EH (cell line): ENCODE measurements at places on chromosomes 5 and 9.

GRCh38 chr5:124232515-124232914 is 513.9 kb downstream of the ZNF608 start:
- DNase-seq = no peak

GRCh38 chr9:101399643-101399970 is 956 bp downstream of the ZNF189 start:
- DNase-seq = no peak

GRCh38 chr9:70639853-70640814 is 225.7 kb upstream of the KLF9 start:
- peak; percentile 74 for DNase-seq

DNA sequence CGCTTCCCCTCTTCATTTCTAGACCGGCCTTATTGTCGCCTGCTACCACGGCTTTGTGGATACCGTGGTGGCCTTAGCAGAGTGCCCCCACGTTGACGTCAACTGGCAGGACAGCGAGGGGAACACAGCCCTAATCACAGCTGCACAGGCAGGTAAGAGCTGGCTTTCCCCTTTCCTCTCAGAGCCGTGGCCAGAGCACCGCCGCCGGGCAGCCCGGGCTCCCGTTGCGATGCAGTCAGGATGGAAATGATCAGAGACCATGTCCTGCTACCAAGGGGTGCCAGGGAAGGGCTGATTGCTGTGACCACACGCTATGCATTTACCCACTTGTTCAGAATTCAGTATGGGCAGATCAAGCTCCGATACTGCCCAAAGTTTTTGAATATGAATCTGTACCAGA is 54.4 kb downstream of the ANKRD33B start:
- no peak for DNase-seq

DNA sequence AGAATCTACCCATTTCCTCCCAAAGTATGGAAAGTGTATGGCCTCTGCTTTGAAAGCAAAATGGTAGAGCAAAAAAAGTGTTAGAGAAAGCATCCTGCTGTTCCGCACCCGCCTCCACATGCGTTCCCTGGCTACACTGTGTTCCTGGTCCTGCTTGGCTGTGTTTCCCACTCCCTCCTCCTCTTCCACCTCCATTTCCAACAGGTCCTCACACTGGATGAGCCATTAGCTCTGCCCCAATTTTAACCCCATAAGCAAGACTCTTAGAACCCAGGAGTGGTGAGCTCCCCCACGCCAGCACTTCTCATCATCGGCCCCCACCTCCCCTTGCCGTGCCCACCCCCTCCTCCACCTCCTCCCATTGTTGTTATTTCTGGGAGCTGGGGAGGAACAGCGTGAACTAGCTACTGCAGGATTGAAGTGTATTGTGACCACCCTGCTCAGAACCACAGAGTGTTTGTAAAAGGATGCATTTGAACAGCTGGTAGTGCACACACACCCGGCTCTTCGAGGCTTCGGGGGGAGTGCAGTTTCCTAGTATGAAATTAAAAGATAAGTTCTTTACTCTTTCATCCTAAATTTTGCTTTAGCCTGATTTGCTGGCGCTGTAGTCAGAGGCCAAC is 120.0 kb downstream of the PDZD2 start:
- DNase-seq = no peak

DNA sequence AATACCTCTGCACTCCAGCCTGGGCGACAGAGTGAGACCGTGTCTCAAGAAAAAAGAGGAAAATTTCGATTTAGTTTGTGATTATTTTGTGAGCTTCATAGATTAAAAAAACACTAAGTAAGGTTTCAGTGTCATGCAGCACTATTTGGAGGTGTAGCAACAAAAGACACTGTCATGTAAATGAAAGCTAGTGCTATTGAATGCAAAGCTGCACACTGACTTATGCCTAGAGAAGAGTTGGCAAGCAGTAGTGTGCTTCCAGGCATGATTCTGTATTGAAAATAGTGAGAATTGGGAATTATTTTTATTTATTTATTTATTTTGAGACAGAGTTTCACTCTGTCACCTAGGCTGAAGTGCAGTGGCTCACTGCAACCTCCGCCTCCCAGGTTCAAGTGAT is 34.5 kb downstream of the DDX46 start:
- DNase-seq = no peak

DNA sequence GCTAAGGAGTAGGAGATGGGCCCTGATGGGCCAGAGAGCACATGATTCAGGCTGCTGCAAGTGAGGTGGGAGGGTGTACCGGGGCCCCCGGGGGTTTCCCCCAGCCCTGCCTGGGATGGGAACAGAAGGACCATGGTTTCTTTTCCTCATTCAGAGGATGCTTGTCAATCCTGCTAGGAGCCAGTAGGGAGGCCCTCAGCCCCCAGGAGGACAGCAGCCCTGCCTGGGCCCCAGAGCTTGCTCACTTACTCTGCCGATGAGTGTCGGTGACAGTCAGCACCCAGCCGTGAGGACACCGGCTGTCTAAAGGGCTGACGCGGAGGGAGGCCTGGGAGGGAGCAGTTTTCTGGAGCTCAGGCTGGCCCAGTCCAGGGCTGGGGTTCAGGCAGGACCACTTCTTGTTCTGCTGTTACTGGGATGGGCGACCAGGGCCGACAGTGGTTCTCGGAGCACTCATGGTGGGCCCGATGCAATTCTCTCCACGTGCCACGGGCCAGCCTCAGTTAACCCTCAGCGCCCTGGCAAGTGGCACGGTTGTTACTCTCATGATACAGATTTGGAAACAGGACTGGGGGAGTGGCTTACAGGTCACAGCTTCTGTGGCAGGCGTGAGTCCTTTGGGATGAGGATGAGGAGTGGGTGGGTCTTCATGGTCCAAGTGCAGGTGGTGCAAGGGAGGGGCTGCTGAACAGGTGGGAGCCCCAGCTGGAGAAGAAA is 1.8 kb downstream of the ARRDC1 start:
- DNase-seq = peak; percentile 54

DNA sequence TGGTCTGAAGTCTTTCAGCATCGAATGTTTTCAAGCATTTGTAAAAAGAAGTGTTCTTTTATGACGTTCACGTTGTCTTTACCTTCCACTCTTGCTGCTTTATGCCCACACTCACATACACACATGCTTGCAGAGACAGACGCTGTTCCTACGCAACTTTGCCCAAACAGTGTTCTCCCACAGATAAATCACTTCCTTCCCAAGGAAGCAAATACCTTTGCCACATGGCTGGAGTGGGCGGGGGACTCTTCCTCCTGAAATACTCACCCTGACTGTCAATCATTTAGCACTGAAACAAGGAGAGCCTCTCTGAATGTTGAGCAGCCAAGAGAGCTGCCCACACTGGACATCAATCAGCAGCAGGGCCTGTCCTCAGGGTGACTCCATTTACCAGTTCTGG is 22.4 kb upstream of the ASTN2 start:
- DNase-seq = no peak

DNA sequence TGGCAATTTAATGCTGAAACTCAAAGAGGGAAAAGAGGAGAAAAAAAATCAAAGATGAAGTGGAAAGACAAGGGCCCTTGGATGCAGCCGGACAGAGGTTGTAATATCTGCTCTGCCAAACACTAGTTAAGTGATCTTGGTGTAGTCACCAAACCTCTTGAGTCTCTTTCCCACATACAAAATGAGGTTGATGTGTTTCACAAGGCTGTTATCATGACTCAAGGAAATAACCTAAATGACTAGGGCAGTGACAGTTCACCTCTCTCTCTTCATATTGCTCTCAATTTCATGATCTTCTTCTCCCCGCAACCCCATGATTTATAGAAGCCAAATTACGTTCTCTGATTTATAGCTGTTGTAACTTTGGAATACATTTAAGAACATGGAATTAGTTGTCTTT is 44.9 kb downstream of the PIK3R1 start:
- DNase-seq = no peak

DNA sequence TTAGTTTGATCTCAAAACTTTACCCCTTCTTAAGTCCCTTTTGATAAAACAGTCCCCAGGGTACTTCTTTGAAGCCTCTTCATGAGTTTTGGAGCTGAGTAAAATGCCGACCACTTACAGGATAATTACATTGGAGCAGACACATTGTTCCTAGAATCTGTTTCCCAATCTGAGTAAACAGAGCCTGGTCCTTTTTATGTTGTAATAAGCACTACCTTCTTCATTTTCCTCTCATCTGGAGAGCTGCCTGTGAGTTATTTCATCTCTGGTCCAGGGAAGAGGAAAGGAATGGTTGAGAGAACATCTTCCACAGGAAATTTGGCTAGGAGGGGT is 26.3 kb upstream of the GALNT10 start:
- no peak for DNase-seq

GRCh38 chr5:10352430-10353240 is 860 bp upstream of the MARCHF6 start:
- DNase-seq = peak; percentile 57

DNA sequence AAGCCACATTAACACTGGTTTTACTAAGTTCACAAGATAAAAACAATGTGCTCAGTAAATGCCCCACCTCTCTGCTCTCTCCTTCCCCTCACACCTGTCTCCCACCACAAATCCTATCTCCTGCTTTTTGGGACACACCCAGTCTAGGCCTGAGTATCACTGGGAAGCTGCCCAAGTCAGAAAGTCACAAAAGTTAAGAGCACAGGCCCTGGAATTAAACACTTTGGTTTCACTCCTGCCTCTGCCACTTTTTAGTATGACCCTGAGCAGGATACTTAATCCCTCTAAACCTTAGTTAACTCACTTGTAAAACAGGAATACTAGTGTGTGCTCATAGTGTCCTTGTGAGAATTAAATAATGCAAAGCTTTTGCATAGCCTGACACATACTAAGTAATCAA is 11.3 kb downstream of the C5 start:
- DNase-seq = no peak

DNA sequence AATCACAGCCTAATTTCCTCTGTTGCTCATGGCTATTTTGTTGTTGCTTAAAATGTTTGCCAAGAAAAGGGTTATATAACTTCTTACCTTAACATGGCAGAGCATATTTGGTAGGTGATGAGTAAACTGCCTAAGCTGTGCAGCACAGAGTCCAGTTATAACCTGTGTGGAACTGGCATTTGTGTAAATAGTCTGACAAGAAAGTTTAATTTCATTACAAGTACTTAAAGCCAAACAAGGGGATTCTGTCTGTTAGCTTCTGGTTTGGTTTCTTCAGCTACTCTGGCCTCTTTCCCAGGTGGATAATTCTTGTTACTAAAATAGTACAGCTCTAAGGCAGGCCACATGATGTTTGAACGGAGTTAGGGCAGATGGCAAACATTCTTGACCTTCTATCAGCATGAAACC is 72.2 kb downstream of the PTCD2 start:
- DNase-seq = peak; percentile 59

- peak; percentile 88 for DNase-seq
Measured at GRCh38 chr9:69122549-69123141, 51.4 kb upstream of the TJP2 start.

DNA sequence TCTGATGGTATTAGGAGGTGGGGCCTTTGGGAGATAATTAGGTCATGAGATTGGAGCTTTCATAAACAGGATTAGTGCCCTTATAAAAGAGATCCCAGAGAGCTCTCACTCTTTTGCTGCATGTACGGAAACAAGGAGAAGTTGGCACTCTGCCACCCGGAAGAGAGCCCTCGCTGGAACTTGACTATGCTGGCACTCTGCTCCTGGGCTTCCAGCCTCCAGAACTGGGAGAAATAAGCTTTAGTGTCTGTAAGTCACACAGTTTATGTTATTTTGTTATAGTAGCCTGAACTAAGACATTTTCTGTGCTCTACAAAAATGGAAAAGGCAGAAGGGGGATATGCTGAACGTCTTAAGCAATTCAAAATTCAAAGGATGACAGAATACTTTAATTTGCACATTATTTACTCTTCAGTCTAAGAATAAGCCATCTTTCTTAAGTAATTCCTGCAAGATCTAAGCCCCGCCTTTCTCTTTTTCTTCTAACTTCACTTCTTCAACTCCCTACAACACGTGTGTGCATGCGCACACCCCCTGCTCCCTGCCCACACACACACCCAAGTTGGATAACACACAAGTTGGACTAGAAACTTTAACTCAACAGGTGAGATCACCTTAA is 17.3 kb downstream of the NFIB start:
- no peak for DNase-seq

- DNase-seq = peak; percentile 16
Measured at GRCh38 chr5:155004138-155004744, 9.3 kb upstream of the KIF4B start.

GRCh38 chr9:35432076-35432475 is 57.8 kb upstream of the RUSC2 start:
- no peak for DNase-seq

- DNase-seq = peak; percentile 8
Measured at GRCh38 chr5:44952376-44952775, 143.6 kb downstream of the MRPS30 start.

DNA sequence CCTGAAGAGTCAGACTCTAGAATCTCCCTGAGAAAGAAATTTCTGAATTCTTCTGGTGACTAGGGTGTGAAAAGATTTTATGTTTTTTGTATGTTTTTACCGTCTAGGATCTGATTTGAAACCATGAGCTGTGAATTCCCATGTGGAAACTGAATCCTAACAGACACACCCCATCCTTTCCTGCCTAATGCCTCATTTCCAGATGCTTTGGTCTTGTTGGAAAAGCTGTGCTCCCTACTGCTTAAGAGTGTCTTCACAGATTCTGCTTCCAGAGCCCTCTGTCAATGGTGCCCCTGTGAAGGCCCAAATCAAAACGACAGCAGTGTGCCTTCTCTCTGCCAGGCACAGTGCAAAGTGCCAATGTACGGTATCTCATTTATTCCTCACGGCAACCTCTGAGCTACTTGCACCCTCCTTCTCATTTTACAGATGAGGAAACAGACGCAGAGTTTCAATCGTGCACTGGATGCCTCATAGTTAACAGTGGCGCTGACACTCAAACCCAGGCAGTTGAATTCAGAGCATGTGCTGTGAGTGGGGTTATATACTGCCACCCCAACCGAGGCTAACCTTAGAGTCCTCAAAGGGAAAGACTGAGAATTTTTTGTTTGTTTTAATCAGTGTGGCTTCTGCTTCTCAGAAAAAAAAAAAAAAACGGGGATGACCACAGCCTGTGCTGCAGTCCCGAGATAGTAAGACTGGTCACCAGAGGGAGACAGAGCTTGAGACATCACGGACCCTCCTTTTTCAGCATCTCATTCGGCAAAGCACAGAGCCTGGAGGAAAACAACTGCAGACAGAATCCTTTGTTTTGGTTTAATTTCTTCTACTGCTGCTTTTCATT is 188.4 kb downstream of the SNCAIP start:
- DNase-seq = peak; percentile 66

DNA sequence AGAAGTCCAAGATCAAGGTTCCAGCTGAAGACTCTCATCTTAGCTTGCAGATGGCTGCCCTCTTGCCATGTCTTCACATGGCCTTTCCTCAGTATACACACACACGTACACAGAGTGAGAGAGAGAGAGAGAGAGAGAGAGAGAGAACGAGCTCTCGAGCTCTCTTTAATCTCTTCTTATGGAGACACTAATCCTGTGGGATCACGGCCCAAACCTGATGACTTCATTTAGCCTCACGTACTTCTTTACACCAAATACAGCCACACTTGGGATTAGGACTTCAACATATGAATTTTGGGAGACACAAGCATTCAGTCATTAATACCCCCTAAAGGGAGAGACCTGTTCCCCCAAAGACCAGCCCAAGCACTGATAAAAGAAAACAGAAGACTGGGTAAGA is 42.8 kb downstream of the SIL1 start:
- DNase-seq = no peak

GRCh38 chr9:68672215-68672614 is 32.8 kb upstream of the PIP5K1B start:
- DNase-seq = no peak

GRCh38 chr5:73896097-73896496 is 270.1 kb downstream of the ARHGEF28 start:
- DNase-seq = no peak

GRCh38 chr9:108687006-108687987 is 168.5 kb downstream of the ACTL7B start:
- peak; percentile 80 for DNase-seq
